Stimulated activated CD4-positive, alpha-beta T cell treated with anti-CD3 and anti-CD28 coated beads, Interleukin-1b, Interleukin-23, amount 100 ng/mL, for 24 hours (primary cell): ENCODE measurements at places on chromosomes 1 and 21.

DNA sequence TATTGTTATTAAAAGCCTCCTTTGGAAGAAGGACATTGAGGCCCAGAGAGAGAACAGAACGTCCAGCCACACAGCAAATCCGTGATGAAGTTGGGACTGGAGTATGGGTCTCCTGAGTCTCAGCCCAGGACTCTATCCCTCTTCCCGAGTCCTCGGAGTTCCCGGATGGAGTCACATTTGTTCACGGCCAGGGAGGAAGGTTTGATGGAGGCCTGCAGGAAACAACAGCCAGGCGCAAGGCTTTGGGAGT lies 357 bp upstream of the TXLNA start:
- no peak for DNase-seq

- no peak for DNase-seq
Observed at GRCh38 chr1:245327842-245328241, 173.1 kb downstream of the KIF26B start.

DNA sequence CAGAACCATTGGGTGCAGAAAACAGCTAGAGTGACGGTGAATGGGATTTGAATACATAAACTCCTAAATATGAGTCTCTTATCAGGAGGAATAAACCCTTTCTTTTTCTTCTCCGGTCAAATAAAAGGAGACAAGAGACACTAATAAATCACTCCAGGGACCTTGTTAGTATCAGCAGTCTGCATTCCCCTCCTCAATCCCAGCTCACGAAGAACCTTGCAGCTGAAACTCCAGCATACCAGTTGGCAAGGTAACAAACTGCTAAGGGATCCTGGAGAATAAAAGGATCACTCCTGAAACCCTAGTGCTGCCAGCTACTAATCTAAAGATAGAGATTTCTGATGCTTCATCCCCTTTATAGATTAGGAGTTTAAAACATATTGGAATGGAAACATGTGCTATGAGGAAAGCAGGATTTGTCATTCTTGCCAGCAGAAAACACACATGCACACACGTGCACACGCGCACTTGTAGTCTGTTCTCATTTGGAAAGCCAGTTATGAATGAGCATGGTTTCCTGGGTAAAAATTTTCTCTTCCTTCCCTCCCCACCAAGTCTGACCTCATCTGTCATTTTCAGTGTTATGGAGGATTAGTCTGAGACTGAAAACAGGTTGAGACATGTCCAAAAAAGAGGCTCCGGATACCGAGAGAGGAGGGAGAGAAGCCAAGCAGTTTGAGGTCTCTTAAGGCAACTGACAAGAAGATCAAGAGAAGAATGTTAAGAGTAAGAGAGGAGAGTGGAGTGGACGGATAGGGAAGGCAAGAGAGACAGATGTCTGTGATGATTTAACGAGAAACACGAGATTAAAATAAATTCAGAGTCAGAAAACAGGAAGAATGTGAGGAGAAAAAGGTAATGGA lies 10.9 kb downstream of the IER5 start:
- DNase-seq, result no peak

DNA sequence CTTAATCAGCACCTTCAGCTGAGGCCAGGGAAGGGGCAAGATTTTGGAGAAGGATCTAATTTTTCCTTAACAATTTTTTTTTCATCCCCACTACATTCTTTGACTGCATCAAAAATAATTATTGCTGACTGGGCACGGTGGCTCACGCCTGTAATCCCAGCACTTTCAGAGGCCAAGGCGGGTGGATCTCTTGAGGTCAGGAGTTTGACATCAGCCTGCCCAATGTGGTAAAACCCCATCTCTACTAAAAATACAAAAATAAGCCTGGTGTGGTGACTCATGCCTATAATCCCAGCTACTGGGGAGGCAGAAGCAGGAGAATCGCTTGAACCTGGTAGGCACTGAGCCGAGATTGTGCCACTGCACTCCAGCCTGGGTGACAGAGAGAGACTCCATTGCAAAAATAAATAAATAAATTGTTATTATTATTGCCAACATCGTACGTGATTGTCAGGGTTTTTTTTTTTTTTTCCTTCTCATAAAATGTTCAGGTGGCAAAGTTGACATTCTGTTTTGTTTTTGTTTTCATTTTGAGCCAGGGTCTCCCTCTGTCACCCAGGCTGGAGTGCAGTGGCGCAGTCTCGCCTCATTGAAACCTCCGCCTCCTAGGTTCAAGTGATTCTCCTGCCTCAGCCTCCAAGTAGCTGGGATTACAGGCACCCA lies 37.3 kb upstream of the MORC3 start:
- no peak for DNase-seq

- DNase-seq, result no peak
Observed at GRCh38 chr21:44923480-44924084, 2.9 kb upstream of the ITGB2 start.

GRCh38 chr1:171948511-171948910 lies 107.2 kb downstream of the DNM3 start:
- no peak for DNase-seq

- peak; percentile 45 for DNase-seq
Observed at GRCh38 chr1:36400825-36401601, 3.3 kb upstream of the LSM10 start.
